ENCODE measurements at places on chromosomes 16 and 17. TPM values are rescaled to one million over a fixed set of nuclear protein-coding genes. Genes with fewer than 3 reads are reported as not detected.

DNA sequence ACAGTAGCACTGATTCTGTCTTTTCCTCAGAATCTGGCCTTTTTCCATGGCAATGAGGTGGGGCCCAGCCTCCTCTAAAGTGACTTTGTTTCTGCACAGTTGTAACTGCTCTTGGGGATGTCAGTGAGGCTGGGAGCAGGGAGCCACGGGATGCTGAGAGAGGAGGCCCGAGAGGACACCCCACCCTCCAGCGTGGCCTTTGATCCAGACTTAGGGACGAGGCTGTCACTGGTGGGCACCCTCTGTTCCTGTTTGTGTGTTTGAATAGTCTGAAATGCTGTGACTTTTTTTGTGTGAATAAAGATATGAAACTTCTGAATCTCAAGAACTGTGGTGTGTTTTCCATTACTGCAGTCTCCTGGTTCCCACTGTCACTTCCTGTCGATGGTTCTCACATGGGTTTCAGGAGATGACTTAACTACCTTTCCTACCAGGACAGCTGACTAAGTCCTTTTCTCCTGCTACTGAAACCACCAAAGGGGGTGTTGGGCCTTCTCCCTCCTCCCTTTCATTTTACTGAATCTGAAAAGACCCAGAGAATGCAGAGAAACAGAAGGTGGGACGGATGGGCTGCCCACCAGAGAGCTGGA, 18.6 kb downstream of the KCTD2 start:
- no peak for DNase-seq

DNA sequence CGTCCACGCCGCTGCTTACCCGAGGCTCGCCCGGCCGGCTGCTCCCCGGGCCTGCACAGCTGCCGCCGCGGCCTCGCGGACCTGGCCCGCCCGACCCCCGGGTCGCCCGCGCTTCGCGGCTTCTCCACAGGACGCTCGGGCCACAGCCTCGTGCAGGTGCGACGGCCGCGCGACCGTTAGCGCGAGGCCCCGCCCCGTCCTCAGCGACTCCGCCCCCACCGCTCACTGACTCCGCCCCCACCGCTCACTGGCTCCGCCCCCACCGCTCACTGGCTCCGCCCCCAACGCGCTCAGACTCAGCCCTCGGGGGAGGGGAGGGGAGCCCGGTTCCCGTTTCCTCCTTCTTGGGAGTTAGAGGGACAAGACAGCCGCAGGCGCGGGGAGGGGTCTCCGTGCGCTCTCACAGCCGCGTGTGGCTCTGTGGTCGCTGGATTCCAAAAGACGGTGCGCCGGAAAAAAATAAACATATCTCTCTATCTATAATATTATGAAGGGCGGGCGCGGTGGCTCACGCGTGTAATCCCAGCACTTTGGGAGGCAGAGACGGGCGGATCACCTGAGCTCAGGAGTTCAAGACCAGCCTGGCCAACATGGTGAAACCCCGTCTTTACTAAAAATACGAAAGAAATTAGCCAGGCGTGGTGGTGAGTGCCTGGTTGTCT, at the start of gene MEIOB:
Gene MEIOB (minus strand): TSS at position 191 of the 662 bp plus-strand sequence. CDS start 3,989 bp downstream, outside the sequence.
- no peak for DNase-seq

The TIGD7 gene
- 11.4 TPM for polyA plus RNA-seq

- DNase-seq: no peak
Measured at GRCh38 chr17:45319239-45319703, 2.5 kb upstream of the MAP3K14 start.

The WSCD1 gene
- polyA plus RNA-seq: 14.6 TPM

GRCh38 chr16:8886593-8887430, 4.7 kb downstream of the LITAFD start:
- DNase-seq: no peak
